ENCODE measurements at places on chromosomes 5 and 9.

GRCh38 chr9:138057726-138058125 is 180.1 kb downstream of the CACNA1B start:
- no peak for DNase-seq

DNA sequence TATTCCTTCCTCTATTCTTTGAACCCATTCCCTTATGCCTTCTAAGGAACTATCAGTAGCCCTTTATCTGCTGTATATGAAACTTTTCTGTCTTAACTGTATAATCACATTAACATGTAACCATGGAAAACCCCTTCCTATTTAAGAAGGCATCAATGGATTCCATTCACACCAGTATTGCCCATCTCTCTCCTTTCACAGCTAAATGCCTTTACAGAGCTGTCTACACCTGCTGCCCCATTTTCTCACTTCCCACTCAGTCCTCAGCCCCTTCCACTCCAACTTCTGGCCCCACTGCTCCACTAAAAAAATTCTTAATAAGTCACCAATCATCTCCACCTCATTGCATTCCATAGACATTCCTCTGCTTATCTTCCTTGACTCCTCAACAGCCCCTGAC is 50.8 kb downstream of the SEC61B start:
- DNase-seq, result no peak

- no peak for DNase-seq
Measured at GRCh38 chr5:22542340-22542739, 310.8 kb downstream of the CDH12 start.

DNA sequence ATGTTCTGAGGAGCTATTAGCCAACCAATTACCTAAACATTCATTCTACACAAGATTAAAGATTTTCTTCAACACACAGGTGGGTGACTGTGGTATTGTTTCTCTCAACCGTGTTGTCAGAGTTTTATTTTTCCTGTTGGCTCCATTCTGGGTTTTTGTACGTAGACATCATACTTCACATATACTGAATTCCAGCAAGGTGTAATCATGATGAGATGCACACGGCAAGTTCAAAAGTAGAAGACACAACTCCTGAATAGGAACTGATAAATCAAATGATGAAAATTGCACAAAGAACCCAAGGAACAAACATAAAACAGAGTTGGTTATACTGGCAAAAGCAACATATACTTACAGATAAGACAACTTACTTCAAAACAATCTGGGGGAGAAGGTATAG is 40.2 kb upstream of the RANBP6 start:
- no peak for DNase-seq

DNA sequence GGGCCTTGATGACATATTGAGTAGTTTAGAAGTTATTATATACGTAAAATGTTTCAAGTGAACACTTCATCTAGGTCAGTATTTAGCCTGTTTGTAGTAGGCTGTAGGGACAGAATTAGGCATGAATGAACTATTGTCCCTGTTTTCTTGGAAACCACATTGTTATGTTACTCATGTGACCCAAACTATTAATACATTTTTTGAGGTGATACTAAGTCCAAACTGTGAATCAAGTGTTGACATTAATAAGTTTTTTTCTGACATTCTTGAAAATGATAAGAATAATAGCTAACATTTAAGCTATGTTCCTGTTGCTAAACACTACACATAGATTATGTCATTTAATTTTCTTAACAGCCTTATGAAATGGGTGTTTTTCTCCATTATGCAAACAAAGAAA is 1642.7 kb upstream of the WWC1 start:
- DNase-seq, result no peak

- no peak for DNase-seq
Measured at GRCh38 chr9:104883169-104883568, 44.8 kb downstream of the ABCA1 start.

GRCh38 chr9:15304632-15305031 is 2.4 kb downstream of the TTC39B start:
- DNase-seq, result no peak

GRCh38 chr9:97560154-97560553 is 58.7 kb downstream of the TMOD1 start:
- DNase-seq, result no peak

DNA sequence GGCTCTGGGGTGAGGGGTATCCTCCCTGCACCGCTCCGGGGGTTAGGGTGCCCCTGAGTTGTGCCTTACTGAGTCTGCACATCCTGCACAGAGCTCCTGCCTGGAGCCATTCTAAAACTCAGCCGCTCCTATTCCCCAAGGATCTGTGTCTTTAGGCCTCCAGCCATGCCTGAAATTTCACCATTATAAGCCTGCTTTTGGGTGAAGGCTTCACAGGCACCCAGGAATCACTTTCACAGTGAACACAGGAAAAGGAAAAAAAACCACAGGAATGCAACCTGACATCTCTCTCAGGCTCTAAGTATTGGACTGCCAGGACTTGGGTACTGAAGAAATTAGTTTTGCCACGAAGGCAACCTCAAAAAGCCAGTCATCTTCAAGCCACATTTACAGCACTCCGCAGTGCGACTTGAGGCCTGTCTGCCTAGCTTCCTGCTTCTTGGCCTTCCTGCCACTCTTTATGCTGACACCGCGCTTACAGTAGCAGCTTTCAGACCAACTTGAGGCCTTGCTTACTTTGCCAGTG is 30.9 kb downstream of the GALNT10 start:
- DNase-seq, result no peak

GRCh38 chr5:19930451-19930850 is 57.5 kb downstream of the CDH18 start:
- no peak for DNase-seq

- no peak for DNase-seq
Measured at GRCh38 chr5:176822041-176822792, 11.9 kb downstream of the UNC5A start.

GRCh38 chr9:120136696-120137095 is 443.3 kb downstream of the CDK5RAP2 start:
- DNase-seq, result no peak

GRCh38 chr9:122204055-122204454 is 24.7 kb downstream of the LHX6 start:
- DNase-seq, result no peak

DNA sequence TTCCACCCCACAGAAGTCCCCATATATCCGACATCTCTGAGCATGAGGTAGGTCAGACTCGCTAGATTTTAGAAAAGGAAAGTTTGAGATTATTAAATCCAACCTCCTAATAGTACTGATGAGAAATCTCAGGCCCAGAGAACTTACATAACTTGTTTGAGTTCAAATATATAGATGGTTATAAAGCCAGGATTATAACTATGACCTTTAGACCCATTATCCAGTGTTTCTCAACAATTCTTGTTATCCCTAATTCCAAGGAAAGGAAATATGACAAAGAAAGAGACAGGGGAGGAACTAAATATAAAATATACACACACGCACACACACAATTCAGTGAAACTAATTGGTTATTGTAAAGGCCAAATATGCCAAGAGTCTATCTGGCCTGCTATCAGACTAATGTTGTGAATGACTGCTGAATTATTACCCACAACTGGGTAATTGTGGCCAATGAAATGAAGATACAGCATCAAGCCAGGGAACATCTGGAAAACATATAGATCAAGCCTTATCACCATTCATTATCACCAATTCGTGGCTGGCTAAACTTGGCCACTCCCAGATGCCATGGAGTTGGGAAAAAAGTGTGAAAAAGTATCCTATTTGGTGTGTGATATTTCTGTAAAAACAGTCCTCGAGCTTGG is 248.4 kb downstream of the PRELID2 start:
- peak; percentile 15 for DNase-seq

- no peak for DNase-seq
Measured at GRCh38 chr9:127424676-127424999, 456 bp downstream of the ZNF79 start.

DNA sequence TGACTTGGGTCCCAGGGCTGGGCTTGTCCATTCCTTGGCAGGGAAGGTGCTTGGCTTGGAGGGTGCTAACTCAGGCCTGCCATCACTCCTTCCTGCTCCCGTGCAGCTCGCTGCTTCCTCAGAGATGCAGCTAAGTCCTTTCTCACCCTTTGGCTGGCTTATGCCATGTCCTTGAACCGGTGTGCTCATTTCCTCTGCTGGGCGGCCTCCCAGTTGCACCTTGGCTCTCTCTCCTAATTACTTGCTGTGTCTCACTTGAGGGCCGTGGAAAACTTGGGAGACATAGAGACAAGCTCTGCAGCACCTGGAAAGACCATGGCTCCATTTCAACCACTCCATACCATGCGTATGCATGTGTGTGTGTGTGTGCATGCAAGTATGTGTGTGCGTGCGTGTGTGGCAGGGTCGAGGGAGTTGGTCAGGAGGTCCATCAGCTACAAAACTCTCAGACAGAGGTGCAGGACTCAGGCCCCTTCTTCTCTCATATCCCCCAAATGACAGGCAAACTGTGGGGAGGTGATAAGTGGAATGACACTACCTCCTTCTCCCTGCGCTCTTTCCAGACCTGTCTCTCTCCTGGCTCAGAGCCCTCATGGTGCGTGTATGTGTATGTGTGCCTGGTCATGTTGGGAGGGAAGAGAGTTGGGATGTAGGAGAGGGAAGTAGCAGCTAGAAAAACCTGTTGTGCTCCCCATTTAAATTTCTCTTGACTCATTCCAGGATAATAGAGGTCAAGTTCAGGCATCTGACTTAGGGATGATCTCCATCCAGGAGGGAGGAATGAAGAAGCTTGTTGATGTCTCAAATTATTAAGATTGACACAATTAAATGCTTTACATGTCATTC is 17.6 kb upstream of the MTMR12 start:
- DNase-seq, result peak; percentile 50

DNA sequence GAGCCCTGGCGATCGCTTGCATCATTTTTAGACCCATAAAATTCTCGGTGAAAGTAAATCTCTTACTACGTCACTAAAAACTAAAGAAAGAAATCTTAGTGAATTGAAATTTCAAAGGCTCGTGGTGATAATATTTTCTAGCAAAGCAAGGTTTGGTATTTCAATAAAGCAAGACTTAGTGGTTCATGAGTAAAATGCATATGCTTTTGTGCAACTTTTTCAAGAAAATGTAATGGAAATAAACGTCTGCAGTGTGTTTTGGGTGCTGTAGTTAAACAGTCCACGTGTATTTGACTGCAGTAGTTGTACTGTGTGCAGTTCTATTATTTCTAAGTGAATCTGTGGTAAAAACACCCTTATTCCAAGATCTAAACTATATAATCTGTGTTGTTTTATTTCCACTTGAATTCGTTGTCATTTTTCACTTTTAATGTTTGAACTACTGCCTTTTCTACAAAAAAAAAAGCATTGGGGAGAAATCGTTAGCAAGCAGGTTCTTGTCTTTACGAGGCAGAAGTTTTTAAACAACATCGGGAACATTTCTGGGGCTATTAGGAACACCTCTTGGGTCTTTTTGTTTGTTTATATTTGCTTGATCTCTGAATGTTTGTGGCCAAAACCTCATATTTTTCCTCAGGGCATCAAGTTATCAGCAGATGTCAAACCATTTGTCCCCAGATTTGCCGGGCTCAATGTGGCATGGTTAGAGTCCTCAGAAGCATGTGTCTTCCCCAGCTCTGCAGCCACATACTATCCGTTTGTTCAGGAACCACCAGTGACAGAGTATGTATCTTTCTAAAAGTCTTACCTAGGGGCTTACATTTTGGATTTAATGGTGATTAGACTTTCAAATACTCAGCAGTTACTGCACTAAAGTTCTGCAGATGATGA is 960 bp downstream of the SECISBP2 start:
- DNase-seq, result peak; percentile 36

DNA sequence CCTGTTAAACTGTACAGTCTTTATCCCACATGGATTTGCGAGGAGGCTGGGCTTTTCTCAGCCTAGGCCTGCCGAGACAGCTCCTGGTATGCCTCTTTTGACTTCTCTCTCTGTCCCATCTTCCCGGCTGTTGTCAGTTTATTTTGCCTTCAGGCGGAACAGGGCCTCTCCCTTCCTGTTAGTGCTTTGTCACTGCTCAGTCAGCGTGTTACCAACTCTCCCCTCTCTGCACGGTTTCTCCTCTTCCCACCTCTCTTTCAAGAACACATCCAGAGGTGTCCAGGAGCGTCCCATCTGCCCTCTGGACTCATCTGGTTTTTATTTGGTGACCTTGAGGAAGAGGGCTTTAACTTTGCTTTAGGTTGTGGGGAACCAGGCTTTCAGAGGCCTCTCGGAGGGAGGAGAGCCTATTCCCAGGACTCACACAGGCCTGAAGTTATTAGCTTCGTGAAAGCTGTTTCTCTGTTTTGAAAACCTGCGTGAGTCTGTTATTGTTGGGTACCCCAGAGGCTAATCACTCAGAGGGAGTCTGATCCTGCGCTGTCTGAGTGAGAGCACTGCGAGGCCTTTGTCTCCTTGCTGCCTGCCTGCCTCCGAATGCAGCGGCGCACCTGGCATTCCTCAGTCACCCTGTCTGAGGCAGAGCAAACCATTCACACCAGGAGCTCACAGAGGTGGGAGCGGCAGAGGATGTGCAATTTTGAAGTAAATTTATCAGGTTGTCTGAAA is 234.4 kb upstream of the MPDZ start:
- peak; percentile 73 for DNase-seq

GRCh38 chr9:77021922-77022782 is 2.7 kb downstream of the FOXB2 start:
- no peak for DNase-seq

DNA sequence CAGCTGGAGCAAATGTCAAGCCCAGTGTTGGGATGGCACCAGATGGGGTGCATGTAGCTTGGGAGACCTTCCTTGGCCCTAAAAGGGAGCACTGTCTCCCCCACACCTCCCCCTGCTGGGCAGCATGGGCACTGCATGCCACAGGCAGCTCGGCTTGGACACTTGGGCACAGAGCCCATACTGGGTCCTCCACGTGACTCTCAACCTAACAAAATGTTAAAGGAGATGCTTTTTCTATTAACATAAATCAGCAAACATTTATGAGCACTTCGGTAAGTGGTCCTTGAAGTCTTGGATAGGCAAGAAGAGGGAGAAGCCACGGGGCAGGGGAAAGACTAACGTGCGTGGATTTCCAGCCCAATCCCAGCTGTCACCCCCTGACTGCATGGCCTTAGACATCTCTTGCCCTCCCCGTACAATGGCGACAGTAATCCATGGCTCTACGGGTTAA is 23.9 kb upstream of the MAPK9 start:
- peak; percentile 74 for DNase-seq

DNA sequence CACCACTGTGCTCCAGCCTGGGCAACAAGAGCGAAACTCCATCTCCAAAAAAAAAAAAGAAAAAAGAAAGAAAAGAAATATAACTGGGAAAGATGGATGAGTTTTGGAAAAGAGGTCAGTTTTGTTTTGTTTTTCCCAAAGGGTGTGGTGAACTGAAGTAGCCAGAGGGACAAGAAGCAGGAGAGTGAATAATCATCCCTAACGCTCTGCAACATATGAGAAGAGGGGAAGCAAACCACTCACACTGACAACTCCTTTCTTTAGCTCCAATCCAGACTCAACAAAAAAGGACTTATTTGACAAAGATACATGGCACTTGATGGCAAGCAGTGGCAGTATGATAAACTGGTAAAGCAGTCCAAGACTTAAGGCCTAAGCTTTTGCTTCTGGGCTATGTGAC is 176.1 kb upstream of the HMHB1 start:
- DNase-seq, result no peak

GRCh38 chr9:129240581-129241211 is 62.6 kb upstream of the IER5L start:
- no peak for DNase-seq

GRCh38 chr9:9764821-9765220 is 848.0 kb downstream of the PTPRD start:
- no peak for DNase-seq

- peak; percentile 37 for DNase-seq
Measured at GRCh38 chr9:124011460-124012301, at the start of gene LHX2. LHX2 (plus strand) TSS chr9:124011768; CDS start chr9:124012349, 581 bp downstream.

GRCh38 chr9:38183994-38184568 is 115.1 kb upstream of the SHB start:
- no peak for DNase-seq

All from stomach (tissue), 19 donors.